ENCODE measurements at places on chromosomes 2 and 18. TPM values are rescaled to one million over a fixed set of nuclear protein-coding genes. Genes with fewer than 3 reads are reported as not detected.

Gene EFHD1
- 52.8 TPM for total RNA-seq

Gene IL37
- total RNA-seq: not detected

Gene SERPINB12
- total RNA-seq: not detected

Gene SERPINB3
- total RNA-seq: not detected

Gene MOCOS
- 9.1 TPM for total RNA-seq

- DNase-seq: no peak
Observed at GRCh38 chr18:45232061-45232460, 383.2 kb upstream of the SLC14A2 start.

DNA sequence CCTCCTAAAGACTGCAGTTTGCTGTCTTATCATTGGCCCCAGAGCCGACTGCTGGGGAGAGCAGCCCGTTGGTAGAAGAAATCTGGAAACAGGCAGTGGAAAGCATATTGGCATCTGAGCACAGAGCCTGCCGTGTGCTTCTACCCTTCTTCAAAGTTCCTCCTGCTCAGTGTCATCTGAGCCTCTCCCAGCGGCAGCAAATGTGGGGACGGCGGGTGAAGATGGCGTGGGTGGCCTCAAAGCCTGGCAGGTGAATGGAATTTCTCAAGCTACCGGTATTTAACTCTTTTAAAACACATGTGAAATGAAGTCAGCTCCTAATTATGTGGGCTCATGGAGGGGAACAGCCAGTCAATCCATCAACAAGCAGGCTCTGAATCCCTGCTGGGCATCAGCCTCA is 181.6 kb upstream of the PXDN start:
- DNase-seq: no peak

DNA sequence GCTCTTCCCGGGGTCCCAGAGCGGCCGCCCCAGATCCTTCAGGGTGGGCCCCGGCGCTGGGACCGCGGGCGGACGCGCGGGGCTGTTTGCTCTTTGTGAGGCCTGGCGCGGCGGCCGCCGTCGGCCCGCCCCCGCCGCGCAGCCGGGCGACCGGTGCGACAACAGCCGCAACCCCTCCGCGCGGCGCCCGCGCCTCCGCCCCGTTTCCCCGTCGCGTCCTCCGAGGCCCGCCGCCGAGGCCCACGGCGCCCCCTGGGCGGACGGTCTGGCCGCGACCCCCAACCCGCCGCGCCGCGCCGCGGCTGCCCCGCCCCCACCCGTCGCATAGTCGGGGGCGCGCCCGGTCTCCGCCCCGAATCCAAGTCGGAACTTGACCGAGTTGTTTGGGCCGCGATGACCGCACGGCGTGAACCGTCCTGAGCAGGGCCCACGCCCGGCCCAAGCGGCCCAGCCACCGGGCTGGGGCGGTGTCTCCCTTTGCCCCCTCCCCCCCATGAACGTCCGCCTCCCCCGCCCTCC is 448 bp downstream of the YPEL5 start:
- DNase-seq: no peak

- no peak for DNase-seq
Observed at GRCh38 chr18:10285283-10285640, 169.2 kb upstream of the APCDD1 start.

Data from breast epithelium (tissue), 4 donors.